ENCODE measurements at places on chromosomes 7 and 10.

DNA sequence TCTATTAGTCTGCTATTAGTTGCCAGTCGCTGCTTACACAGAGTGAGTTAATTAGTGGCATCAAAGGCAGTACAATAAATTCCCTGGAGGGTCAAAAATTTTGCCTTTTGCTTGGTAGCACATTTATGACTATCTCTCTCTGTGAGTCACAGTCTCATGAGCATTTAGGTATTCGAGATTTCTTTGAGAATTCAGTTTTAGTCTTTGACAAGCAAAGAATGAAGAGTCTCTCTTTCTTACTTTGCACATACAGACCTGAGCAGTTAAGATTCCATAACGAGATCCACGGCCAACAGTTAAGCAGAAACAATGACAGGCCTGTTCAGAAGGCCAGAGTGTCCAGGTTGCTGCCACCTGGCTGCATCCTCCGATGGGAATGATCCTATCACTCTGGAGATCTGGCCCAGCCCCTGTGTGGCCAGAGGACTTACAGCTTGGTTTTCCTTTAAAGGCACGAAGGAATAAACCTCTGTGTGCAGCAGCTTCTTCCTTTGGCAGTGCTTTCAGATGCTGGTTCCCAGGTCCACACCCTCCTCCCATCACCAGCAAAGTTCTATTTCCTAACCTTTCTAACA, 80.6 kb downstream of the GLI3 start:
- DNase-seq, result no peak

DNA sequence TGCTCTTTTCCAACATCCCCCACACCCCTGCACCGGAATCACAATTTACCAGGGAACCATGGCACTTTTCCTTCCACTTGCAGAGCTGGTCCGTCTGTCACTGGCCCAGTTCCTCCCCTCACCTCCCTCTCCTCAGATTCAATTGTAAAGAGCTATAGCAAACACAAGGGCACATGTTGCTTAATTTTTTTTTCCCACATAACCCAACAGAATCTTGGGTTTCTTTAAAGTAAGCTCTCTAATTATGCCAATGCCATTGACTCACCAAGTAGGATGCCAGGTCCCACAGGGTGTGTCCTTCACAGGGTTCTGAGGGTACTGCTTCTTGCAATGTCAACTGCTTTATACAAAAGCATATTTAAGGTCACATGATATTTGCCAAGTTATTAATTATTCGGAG, 262.2 kb downstream of the AUTS2 start:
- no peak for DNase-seq

DNA sequence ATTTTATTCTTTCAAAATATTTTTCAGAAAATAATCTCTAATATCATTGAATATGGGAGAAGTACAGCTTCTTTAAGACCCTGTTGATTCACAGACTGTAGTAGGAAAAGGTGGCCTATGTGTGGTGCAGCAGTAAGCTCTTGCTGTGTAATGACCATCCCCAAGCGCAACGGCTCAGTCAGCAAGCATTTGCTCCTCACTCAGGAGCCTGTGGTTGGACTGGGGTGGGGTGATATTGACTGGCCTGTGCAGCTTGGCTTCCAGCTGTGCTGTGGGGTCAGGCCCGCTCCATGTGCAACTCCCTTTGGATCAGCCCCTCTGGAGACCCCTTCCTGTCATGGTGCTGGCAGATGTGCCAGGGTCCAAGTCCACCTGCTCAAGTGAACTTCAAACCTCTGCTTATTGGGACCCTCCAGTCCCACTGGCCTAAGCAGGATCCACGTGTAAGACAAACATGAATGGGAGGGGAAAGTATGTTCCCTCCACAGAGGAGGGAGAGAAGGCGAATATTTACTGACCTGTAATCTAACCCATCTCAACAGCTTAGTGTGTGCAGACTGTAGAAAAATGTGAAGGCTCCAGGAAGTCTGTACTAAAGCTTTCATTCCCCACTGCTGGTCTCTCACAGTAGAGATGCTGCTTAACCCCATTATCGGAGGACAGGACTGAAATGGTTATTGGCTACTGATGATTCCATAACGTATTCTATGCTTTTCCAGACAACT, 239.7 kb downstream of the WDR37 start:
- no peak for DNase-seq

GRCh38 chr10:78328592-78329404, 295.1 kb downstream of the RPS24 start:
- no peak for DNase-seq

DNA sequence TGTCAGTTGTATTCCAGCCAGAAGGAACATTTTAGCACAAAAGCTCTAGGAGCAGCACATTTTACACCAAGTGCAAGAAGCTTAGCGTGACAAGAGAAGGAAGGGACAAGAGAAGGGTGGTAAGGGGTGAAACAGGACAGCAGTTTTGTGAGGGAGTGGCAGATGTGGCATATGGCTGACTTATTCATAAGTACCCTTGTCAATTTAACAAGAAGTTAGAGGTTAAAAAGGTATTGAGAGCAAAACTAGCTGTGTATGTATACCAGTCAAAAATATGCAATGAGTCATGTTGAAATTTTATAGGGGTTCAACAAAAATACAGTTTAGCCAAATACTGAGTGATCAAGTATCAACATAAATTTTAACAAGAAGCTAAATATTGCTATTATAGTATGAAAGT, 561.5 kb upstream of the POT1 start:
- no peak for DNase-seq
